ENCODE measurements at places on chromosomes 16 and 17.
A peak's percentile ranks its signal among the peaks of the same experiment; 100 is the strongest.

GRCh38 chr16:28186752-28187151 is 25.0 kb downstream of the XPO6 start:
- no peak for DNase-seq

DNA sequence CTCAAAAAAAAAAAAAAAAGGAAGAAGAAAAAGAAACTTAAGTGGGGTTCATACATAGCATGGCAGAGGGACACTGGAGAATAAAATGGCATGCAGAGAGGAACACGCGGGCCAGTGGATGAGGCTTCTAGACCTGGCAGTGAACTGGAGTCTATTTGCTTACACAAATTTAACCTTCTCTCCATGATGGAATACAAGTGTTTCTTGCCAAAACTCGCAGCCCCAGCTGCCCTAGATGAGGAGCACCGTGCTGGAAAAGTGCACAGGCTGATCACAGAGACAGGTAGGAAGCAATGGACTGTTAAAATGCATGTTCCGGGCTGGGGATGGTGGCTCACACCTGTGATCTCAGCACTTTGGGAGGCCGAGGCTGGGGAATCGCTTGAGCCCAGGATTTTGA is 9.3 kb downstream of the SSTR2 start:
- no peak for DNase-seq

DNA sequence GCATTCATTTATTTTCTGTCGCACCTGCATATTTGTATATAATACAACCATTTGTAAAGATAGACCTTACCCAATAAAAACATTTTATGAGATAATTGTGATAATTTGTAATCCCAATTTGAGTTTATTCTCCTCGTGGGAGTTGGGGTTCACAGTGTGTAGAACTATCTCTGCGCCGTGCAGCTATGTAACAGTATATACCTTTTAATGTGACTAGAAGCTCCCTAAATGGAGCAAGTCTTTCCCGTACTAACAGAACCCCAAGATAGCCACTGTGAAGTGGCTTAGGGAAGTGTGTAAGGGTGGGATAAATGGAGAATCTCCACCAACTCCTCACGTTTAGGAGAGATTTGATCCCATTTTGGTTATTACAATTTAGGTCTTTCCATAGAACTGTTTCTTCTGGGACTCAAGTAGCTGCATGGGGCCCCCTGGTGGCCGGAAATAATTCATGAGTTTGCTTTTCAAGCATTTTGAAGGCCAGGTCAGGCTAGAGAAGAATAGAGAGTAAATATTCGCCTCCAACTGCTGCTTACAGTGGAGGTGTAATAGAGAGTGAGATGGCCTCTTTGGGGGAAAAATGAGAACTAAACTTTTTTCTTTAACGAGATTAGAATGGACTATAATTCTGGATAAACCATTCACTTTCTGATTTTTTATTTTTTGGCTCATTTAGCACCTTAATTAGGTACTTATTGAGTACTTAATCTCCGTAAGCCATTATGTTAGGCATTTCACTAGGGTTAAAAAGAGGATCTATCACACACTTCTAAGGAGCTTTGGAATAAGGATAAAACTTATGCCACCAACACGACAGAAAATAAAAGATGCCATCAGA is 4.5 kb downstream of the TMEM100 start:
- DNase-seq = peak; percentile 74

DNA sequence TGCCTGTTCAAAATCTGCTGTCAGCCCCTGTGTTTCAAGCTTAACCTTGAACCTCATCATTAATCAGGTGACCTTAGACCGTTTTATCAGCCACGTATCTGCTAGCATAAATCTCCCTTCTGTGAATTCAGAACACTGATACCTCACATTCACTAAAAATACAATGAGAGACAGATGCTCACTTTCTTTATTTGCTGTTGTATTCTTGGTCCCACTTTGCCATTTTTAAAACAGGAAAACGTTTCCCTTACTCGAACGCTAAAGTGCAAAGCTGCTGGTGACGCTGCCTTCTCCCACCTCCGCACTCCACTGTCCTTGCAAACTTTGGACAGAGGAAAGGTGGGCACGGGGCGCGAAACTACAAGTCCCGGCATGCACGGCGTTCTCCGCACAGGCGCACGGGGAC is 220 bp upstream of the ARHGAP44 start:
- no peak for DNase-seq

GRCh38 chr16:53717577-53717976 is 13.6 kb downstream of the FTO start:
- no peak for DNase-seq

GRCh38 chr16:54106057-54106456 is 180.5 kb downstream of the IRX3 start:
- no peak for DNase-seq

GRCh38 chr16:71723537-71724319 is 773 bp downstream of the PHLPP2 start:
- DNase-seq = peak; percentile 68

DNA sequence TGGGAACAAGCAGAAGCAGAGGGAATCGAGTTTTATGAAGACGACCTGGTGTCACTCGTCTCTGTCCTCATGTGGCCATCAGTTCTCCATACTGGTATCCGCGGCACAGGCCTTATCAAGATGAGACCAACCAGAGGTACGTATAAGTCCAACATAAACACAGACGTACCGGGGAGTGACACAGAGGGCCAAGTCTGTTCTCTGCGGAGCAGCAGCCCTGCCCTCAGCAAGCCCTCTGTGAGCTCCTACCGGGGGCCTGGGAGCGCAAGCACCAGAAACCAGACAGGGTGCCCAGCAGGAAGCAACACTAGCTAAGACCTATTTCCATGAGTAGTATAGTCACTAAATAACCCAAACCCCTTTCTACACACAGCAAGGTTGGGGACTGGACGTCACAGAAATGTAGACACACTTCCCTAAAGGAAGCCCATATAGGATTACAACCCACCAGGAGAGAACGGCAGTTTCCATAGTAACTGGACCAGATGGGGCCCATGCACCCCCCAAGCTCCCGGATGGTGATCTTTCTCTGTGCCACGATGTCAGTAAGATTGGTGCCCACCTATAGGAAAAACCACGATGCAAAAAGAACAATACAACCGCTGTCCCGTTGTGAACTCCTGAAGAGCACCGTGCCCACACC is 911 bp downstream of the ARL16 start:
- no peak for DNase-seq

GRCh38 chr17:40320756-40321523 is 12.0 kb downstream of the RARA start:
- DNase-seq = peak; percentile 63

- DNase-seq = no peak
These were observed 241.2 kb downstream of the FOXL1 start for GRCh38 chr16:86819533-86819892.

GRCh38 chr16:74275711-74276110 is 20.9 kb upstream of the PSMD7 start:
- DNase-seq = no peak

DNA sequence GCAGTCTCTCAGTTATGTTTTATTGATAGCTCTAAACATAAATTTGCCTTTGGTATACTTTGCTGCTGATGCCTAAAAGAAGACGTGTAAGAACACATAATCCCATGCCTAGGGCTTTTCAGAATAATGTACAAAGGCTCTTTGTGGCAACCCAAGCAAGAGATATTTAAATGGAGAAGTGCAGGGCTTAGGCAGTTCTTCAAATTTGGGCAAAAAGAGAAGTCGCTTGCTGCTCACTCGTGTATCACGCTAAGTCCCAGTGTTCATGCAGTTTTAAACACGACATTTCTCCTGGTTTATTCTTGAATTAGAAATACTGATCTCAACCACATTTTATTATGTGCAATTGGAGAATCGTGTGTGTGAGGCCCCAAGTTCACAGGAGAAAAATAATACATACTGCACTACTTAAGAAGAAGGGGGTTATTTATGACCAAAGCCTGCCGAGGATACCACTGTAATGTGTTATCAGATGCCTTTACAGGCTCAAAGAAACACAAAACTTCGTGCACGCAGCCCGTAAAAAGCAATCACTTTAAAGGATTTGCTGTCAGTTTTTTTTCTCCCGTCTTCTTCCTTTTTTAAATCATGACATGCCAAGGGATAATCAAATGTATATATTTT is 22.5 kb upstream of the IRX6 start:
- DNase-seq = no peak

DNA sequence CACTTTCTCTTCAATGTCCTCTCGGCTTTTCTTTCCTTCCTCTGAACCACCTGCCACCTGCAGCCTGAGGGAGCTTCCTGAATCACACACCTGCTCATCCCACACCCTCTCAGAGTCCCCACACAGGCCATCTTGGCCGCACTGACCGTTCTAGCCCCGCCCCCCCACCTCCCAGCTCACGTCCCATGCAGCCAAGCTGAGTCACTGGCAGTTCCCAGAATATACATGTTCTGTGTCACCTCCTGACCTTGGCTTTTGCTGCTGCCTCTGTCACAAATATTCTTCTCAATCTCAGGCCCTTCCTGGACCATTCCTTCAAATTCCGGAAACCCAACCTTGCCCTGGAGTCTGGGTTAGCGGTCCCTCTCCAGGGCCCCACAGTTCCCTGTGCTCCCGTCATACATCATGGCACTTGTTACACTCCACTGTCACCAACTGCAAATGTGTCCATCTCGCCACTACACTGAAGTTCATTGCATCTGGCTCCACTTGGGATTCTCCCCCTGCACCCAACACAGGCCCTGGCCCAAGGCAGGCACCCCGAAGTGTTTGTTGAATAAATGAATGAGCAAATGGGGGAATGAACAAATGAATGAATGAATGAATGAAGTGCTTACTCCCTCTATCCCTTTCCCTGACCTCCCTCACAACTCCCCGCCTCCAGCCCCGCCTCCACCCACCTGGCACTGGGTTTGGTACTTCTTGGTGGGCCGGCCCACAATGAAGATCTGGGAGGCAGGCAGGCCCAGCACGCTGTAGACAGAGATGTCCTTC is 12.8 kb downstream of the PIMREG start:
- DNase-seq = no peak

DNA sequence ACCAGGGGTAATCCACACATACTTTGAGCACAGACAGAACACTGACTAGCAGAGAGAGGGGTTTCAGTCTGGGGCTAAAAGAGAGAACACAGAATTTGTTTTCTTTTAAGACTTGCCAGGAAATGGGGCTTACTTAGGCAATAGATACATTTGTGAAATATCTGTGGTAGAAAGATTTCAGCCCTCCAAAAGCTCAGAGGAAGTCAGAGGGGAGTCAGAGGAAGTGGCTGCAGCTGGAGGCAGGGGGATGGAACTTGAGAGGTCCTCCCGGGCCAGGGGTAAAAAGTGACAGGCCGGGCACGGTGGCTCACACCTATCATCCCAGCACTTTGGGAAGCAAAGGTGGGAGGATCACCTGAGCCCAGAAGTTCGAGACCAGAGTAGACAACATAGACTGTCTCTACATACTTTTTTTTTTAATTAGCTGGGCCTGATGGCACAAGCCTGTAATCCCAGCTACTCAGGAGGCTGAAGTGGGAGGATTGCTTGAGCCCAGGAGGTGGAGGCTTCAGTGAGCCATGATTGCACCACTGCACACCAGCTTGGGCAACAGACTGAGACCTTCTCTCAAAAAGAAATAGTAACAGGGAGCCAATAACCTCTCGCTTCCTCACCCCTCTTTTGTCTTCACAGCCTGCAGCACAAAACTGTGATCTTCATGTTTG is 49.9 kb downstream of the NLRC5 start:
- DNase-seq = peak; percentile 5

GRCh38 chr16:16033208-16033717 is 83.8 kb downstream of the ABCC1 start:
- DNase-seq = peak; percentile 43

DNA sequence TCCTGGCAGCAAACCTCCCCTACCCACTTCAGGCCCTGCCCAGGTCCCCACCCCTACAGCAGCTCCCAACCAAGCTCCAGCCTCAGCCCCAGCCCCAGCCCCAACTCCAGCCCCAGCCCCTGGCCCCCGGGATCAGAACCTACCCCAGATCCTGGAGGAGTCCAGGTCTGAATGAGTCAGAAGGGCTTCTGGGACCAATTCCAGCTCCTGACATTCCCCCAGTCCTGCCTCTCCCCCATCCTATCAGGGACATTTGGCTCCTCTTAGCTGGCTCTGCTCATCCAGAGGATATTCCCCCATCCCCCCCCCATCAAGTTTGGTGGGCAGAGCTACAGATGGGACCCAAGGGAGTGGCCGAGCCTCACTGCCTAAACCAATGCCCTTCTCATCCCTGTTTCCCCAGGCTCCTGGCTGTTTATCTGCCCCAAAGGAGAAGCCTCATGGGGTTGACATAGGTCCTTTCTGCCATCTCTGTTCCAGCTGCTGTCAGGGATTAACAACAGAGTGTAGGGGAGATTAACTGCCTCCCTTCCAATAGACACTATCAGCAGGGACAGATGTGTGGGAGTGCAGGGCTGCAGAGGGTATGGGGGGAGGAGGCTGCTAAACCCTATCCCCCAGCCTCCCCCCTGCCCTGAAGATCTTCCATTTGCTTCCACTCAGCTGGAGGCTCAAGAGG is 16.5 kb downstream of the CNTNAP1 start:
- peak; percentile 92 for DNase-seq

DNA sequence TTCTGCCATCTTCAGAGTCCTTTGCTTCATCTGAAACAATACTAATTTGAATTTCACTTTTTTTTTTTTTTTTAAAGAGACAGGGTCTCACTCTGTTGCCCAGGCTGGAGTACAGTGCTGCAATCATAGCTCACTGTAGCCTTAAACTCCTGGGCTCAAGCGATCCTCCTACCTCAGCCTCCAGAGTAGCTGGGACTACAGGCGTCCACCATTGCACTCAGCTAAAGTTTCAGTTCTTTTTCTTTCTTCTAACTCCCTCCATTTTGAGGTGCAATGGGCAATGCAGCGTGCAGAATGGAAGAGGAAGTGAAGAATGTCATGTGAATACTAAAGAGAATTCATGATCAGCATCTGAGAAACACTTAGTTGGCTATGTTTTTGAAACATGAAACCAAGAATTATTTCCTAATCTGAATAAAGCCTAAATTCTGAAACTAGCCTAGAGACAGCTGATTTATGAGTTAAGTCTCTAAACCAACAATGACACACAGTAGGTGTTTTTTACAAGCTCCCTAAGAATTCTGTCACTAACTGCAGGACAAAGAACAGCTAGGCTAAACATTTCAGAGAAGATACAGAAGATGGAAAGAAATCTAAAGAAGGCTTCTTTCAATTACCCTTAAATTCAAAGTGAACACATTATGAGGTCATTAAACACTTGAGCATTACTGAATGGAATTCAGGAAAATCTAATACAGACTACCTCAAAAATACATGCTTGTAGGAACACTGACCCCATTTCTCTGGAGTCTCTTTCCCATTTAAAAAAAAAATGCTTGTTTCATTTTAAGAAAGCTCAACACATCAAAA is 21.0 kb downstream of the SNN start:
- no peak for DNase-seq

- no peak for DNase-seq
These were observed 123.2 kb downstream of the KCNJ18 start for GRCh38 chr17:21815352-21816063.

Data from hematopoietic multipotent progenitor cell treated with erythropoietin and hydrocortisone succinate and interleukin-3 and kit ligand, for 8 days (in vitro differentiated cells).